ENCODE measurements at places on chromosomes 2 and 18.

DNA sequence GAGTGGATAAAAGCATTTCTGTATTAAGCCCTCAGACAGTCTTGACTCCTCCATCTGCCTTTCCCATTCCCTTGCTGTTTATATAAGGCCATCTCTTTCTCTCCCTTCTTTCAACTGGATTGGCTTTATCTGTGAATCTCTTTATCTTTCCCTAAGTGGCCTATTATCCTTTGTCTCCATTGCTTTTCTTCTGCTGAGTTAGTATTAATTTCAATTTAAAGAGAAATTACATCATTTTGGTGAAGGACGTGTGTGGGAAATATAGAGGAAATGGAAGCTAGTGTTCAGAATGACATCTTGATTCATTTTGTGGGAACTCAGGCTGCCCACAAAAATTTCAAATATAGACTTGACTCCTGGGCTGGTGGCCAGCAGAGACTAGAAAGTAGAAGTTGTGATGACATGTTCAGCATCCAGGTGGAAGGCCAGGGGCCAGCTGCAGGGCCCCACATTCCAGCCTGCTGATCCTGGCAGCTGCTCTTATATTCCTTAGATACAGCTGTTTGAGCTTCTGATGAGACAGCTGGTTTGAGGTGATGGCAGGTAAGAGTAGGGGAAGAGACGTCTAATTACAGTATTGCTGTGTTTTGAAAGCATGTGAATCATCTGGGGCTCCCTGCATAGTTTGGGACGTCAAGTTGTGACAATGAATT lies 52.3 kb downstream of the DIS3L2 start:
- DNase-seq, result no peak

GRCh38 chr18:23538001-23538400 lies 34.7 kb downstream of the RMC1 start:
- DNase-seq, result no peak

DNA sequence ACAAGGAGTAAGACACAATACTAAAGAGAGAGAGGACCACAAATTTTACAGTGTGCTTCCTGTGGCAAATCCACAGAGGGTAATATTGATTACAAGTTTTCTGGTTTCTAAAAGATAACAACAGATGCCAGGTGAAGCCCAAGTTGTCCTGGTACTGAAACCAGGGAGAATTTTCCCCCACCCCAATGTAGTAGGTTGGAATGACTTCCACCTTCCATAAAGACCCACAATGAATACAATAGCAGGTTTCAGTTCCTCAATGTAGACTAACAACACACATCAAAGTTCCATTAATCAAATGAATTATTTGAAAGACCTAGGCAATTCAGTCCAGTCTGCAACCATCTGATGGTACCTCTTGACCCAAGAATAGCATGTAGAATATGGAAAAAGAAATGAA lies 44.0 kb upstream of the TMEM247 start:
- DNase-seq, result no peak

GRCh38 chr2:26946841-26947784 lies 23.3 kb upstream of the MAPRE3 start:
- no peak for DNase-seq

DNA sequence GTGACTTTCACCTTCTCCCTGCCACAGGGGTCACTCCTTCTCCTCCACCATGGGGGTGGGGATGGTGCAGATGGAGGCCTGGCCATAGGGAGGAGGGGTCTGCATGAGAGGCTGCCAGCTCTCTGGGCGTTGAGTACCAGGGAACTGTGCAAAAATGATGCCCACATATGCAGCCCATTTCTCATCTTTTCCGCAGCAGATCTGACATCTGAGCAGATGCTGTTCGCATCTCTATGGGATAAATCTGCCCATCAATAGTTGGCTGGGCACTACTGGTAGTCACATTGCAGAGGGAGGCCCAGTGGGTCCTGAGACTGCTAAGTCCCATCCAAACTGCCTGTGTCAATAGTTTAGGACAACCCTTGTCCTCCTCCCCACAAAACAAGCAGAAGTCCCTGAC lies 45.9 kb upstream of the LGALSL start:
- DNase-seq, result no peak

DNA sequence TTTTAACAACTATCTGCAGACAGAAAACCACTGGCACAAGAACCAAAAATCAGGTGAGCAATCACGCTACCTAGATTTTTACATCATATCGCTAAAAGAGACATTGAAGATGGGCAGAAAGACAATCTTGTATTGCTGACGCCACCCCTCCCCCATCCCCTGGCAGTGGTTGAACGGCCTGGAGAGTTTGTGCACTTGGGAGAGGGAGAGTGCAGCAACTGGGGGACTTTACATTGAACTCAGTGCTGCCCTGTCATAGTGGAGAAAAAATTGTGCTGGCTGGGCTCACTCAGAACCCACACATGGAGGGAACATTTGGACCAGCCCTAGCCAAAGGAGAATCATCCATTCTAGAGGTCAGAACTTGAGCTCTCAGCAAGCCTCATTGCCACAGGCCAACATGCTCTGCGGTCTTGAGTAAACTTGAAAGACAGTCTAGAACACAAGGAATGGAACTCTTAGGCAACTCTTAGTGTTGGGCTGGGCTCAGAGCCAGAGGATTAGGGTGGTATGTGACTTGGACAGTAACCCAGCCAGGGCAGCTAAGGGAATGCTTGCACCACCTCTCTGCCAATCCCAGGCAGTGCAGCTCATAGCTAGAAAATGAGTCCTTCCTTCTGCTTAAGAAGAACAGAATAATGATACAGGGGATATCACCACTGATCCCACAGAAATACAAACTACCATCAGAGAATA lies 220.0 kb upstream of the CYP26B1 start:
- no peak for DNase-seq

DNA sequence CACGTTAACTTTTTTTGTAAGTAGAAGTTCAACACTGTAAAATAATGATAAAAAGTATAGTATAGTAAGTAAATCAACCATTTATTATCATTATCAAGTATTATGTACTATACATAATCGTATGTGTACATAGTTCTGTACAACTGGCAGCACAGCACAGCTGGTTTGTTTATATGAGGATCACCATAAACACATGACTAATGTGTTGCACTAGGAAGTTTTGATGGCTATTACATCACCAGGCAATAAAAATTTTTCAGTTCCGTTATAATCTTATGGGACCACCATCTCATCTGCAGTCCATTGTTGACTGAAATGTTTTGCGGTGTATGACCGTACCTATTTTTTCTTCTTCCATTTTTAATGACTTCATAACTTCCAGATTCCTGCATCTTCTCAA lies 39.2 kb upstream of the ZNF385B start:
- no peak for DNase-seq

DNA sequence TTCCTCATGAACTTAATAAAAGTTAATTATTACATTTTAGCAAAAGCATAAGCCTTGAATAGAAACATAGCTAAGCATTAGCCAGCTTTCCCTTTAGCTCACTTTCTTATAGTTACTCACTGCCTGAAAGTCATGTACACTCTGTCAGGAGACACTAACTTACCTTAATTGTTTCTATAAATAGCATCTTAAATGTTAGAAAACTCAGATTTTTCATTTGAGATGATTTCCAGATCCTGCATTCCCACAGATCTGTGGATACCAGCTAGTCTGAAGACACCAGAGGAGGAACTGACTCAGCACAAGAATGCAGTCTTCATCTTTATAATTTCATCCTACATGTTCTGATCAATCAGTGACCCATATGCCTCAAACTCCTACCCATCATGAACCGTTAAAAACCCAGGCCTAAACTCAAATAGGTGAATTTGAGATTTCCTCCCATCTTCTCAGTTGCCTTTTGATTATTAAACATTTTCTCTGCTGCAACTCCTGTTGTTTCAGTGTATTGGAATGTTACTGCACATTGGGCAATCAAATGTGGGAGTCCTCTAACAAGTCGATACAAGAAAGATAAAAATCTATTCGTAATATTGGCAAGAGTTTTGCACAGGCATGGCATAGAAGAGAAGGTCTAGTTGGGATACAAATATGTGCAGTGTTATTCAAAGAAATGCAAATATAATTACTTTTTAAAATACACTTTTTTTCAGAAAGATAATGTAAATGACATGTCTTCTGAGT lies 857.4 kb upstream of the CDH2 start:
- no peak for DNase-seq

DNA sequence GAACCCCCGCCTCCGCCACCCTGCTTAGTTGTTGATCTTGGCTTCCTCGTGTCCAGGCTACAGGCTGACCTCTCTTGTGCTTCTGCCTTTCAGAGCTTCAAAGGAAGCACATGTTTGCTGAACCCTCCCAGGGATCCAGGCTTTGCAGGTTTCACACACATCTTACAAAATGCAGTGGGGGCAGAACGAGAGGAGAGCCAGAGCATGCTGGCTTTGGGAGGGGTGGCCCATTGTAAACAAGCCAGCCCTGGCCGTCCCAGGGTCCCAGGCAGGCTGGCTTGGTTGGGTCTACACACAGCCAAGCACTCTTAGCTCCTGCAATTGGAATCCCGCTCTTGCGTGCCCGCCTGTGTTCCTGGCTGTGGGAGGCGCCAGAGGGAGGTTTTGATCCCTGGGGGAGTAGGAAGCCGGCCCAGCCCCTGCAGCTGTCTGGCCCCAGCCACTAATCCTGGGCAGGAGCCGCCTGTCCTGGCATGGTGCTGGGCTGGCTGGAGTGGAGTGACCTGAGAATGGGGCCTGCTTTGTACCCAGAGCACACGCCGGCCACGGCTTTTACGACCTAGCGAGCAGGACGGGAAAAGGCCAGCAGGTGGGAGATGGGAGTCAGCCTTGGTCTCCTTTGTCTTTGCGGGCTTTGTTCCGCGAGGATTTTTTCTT lies 53.9 kb downstream of the SH3BP4 start:
- DNase-seq, result no peak

DNA sequence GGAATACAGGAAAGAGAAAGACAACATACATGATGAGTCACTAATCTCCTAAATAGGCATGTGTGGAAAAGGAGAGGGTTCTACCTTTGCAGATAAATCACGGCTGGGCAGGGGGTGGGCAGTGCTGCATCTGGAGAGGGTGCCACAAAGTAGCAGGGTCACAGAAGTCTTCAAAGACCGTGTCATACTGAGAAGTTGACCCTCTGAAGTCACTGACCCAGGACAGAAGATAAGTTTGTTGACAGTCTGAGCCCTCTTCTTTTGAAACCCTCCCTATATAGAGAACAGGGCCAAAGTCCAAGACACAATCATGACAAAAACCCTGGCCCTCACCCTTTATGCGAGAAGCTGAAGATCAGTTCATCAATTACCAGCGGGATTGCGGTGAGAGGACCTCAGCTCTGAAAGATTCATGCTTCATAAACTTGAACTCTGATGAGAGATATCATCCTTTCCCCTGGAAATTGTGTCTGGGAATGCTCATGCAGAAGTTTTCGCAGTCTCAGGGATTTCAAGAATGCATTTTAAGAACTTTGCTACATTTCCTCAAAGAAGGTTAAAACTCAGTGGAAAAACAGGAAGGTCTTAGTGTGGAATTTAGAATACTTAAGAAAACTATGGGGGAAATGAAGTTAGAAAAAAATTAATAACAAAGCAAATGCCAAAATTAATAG lies 129.5 kb downstream of the FAM124B start:
- no peak for DNase-seq

- DNase-seq, result no peak
Observed at GRCh38 chr2:30666266-30666874, 140.9 kb downstream of the CAPN13 start.

Data from activated CD4-positive, alpha-beta T cell treated with anti-CD3 and anti-CD28 coated beads, Interleukin-2, amount 50 U/mL, for 48 hours (primary cell).